ENCODE measurements at places on chromosomes 6 and 20.

DNA sequence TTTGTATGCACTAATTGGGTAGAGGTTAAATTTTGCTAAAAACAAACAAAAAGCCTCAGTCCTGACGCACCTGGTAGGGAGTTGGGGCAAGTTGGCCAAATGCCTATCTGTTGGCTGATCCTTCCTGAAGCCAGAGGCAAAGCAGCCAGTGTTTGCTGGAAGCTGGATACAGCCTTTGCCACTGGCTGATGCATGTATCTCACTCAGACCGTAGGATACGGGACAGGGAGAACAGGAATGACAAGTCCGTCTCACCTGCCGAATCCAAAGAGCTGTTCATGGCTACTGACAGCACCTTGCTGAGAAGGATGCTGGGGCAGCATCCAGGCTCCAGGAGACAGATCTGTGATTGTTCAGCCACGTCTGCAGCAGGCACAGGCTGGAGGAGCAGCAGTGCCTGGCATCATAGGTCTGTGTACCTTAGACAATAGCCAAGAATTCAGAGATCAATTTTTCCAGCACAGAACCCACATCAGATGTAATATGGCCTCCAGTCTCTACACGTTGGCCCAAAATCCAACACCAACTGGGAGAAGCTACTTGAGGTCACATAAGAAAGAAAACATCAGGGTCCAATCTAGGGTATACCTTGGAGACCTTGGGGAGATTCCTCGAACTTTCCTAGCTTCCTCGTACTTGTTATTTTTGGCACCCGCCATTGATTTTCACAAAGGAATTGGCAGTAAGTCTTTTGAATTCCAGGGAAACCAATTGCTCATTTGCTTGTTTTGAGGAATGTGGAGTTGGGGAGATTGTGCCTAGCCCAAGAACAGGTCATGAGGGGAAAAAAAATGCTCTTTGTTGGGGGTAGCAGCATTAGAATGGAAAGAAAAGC is 108.5 kb upstream of the ARMC2 start:
- no peak for DNase-seq

DNA sequence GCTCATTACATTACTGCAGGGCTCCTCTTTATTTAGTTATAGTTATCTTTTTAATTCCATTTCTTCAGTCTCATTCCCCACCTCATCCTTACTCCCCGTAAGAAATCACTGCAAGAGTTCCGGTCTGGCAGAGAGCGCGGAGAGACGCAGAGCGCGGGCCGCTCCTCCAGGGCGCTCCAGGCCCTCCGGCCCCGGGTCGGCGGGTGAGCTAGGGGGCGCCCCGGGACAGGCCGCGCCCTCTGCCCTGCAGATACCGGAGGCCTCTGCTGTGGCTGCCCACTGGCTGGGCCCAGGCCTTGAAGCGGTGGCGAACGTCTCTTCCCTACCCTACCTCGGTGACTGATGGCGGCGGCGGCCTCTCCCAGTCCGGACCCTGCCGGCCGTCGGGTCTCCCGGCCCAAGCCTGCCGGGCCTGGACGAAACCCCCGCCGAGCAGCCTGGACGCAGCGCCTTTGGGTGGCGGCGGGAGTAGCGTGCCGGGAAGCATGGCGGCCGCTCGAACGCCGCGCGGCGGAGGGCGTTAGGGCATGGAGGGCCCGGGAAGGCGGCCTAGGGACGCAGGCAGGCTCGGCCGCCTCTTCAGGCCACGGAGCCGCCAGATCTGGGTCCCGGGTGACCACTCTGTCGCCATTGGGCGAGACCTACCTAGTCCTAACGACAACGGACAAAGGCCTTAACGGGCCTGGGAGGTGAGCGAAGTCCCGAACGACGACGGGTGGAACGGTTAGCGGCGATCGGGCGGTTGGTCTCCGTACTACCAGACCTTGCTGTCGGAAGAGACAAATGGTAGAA is 16.4 kb upstream of the HMGN4 start:
- no peak for DNase-seq

DNA sequence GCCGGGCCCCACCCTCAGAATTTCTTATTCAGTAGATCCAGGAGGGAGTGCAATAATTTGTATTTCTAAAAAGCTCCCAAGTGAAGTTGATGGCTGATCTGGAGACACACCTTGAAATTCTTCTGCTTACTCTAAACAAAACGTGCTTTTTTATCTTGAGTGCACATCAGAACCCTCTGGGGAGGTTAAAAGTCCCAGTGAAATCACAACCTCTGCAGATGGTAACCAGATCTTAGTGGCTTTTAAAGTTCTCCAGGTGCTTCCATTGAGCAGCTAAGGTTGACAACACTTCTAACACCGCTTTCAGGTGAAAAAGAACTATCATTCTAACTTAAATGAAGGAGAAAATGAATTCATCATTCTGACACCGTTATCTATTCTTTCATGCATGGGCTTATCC is 45.6 kb upstream of the ESR1 start:
- DNase-seq, result no peak

- no peak for DNase-seq
Observed at GRCh38 chr20:40666336-40666735, 22.7 kb downstream of the MAFB start.

- DNase-seq, result no peak
Observed at GRCh38 chr20:21006611-21007010, 99.5 kb downstream of the LINC00237 start.

GRCh38 chr6:18115356-18115755 is 7.1 kb downstream of the NHLRC1 start:
- DNase-seq, result no peak

DNA sequence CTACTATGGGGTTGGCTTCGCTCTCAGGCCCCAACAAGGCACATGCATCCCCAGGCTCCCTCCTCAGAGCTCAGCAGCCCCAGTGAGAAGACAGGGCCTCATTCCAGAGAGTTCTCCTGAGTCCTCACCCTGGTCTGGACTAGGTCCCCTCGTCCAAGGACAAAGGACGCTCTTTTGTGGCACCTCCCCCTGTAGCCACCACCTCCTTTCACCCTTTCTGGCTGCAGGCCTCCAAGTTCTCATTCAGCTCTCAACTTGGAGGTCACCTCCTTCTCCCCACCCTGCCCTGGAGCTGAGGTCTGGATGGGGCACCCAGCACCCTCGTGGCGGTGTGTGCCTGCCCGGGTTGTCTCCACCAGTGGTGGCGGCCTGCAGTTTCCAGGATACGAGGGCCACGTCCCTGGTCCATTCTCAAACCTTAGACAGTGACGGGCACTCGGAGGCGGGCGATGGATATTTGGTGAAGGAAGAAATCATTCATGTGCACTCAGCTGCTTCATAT is 2.5 kb downstream of the UNC93A start:
- no peak for DNase-seq

- no peak for DNase-seq
Observed at GRCh38 chr20:46701057-46701456, 8.4 kb upstream of the SLC2A10 start.

GRCh38 chr6:13339863-13340630 is 11.7 kb upstream of the TBC1D7 start:
- DNase-seq, result no peak

GRCh38 chr6:71383901-71384489 is 95.4 kb downstream of the OGFRL1 start:
- no peak for DNase-seq

- no peak for DNase-seq
Observed at GRCh38 chr6:124987291-124987690, 25.1 kb downstream of the RNF217 start.

- DNase-seq, result no peak
Observed at GRCh38 chr6:69663215-69663614, 133.6 kb downstream of the LMBRD1 start.

DNA sequence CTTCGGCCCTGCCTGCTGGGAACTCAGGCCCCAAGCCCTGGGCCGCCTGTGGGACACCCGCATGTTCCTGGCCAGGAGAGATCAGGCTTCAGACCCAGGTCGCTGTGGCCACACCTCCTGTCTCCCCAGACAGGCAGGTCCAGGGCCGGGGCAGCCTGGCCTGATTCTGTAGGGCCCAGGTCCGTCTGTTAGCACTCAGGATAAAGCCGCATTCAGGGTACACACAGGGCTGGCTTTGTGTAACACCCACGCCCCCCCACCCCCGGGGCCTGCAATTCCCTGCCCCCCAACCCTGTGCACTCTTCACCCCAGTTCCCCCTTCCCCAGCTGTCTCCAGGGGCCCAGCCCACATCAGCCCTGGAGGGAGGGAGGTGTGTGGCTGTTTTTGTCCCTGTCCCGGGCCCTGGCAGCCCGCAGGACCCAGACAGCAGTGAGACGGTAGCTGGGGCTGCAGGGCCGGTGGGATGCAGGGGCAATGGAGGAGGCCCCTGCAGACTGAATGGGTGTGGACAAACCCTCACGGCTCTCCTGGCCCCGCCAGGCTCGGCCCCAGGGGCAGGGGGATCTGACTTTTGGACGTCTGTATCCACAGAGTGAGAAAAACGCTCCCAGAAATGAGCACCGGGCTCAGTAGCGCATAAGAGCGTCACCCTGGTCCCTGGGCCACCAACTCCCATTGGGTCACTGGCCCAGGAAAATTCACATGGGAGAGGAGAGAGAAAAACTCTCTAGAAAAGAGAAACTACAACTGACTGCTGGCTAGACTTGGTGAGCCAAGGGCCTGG is 42.4 kb upstream of the ZBP1 start:
- no peak for DNase-seq

DNA sequence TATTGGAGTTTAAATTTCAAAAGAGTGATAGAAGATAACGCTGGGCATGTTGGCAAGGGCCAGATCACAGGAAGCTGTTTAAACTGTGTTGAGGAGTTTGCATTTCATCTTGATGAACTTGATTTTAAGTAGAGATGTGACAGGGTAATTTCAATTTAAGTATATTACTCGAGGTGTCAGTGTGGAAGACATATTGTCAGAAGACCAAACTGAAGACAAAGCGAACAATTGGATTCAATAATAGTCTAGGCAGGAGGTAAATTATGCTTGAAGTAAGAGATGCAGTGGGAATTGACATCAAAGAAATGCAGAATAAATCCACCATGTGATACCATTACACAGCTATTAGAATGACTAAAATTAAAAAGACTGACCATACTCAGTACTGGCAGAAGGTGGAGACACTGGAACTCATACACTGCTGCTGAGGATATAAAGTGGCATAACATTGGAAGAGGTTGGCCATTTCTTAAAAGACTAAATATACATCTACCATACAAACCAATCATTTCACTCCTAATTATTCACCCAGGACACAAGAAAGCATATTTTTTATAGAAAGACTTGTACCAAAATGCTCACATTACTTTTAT is 240.8 kb downstream of the ARHGAP18 start:
- DNase-seq, result no peak

GRCh38 chr6:958488-958887 is 265.5 kb upstream of the EXOC2 start:
- DNase-seq, result no peak

GRCh38 chr20:40197691-40198090 is 491.3 kb downstream of the MAFB start:
- DNase-seq, result no peak

DNA sequence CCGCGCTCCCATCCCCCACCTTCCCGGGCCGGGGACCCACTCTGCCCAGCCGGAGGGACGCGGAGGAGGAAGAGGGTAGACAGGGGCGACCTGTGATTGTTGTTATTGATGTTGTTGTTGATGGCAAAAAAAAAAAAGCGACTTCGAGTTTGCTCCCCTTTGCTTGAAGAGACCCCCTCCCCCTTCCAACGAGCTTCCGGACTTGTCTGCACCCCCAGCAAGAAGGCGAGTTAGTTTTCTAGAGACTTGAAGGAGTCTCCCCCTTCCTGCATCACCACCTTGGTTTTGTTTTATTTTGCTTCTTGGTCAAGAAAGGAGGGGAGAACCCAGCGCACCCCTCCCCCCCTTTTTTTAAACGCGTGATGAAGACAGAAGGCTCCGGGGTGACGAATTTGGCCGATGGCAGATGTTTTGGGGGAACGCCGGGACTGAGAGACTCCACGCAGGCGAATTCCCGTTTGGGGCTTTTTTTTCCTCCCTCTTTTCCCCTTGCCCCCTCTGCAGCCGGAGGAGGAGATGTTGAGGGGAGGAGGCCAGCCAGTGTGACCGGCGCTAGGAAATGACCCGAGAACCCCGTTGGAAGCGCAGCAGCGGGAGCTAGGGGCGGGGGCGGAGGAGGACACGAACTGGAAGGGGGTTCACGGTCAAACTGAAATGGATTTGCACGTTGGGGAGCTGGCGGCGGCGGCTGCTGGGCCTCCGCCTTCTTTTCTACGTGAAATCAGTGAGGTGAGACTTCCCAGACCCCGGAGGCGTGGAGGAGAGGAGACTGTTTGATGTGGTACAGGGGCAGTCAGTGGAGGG is 2.8 kb downstream of the SOX4 start:
- DNase-seq, result peak; percentile 40

- no peak for DNase-seq
Observed at GRCh38 chr6:39053016-39053624, 4.5 kb downstream of the GLP1R start.

DNA sequence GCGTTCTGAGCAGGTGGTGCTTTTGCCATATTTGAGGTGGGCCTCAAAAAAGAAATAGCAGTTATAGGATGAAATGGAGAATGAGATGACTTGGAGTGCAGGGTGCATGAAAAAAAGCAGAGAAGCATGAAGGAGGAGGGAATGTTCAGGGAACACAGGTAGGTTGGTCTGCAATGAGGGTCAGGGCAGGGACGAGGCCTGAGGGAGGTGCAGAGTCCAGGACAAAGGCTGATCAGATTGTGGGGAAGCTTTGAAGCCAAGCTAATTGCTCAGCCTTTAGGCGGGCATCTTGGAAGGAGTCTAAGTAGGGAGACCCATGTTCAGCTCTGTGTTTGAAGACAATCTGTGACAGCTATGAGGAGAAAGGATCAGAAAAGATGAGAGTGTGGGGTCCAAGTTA is 12.0 kb downstream of the TRAM2 start:
- DNase-seq, result no peak

DNA sequence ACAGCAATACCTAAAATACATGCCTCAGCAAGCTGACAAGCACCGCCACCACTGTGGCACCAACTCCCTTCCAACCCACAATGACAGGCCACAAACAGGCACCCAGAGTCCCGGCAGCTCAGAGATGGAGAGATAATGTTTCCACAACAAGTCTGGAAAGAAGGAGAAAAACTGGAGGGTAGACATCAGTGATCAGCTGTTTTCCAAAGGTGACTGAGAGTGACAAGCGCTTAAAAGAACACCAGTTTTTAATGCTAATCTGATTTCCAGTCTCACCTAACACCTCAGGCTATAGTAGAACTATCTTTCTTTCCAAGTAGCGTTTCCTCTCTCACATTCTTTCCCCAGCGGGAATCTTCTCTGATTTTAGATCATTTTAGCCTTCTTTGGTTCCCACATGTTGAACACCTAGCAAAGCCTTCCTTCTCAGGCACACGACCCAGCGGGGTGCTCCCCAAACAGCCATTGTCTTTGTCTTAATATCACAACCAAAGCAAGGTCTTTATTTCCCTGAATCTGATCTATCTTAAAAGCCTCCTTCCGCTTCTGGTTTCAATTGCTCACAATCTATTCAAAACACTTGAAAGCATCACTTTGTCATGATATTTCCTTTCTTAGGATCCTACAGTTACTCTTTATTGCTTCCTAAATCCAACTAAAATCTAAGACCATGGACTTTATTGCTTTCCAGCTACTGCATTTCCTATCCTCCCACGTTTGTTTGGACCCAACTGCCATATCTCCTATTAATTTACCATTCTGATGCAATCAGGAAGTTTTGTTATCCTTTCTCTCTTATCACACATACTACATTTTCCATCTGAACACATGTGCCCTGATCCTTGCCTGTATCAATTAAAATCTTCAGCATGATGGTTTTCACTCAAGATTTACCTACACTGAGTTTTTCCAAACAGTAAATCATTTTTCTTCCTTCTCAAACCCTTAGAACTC is 282.7 kb downstream of the ADGB start:
- no peak for DNase-seq

Data from NCI-H460 (cell line).